Activated CD4-positive, alpha-beta T cell treated with anti-CD3 and anti-CD28 coated beads, Interleukin-2, amount 50 U/mL, for 1 hour (primary cell): ENCODE measurements at places on chromosomes 13 and 19.

DNA sequence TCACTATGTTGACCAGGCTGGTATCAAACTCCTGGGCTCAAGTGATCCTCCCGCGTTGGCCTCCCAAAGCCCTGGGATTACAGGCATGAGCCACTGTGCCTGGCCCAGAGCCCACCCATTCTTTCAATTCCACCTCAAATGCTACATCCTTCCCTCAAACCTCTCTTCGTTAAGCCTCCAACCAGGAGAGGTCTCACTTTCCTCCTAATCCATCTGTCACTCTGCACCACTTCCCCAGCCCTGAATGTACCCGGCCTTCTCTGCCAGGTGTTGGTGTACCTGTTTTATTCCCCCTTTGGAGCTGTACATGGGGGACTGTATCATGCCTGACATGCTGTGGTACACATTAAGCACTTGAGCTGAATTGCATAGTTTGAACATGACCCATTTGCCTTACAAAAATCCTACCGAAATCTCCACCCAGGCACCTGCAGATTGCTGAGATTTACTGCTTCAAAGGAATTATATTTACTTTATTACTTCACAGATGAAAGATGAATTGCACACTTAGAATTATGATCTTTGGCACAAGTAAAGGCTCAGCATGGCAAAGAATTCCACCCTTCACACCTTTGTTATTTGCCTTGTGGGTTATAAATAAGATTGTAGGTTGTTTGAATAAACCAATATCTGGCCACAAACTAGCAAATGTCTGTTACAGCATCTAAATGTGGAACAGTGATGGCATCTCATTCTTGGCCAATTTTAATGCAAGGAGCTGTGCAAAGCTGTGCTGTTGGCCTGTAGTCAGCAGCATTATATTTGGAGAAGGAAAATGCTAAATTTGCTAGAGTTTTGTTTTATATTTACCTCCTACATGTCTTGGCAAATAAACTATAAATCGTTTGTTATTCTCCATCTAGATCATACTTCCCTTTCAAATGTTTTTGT lies 15.6 kb upstream of the WASF3 start:
- no peak for DNase-seq

DNA sequence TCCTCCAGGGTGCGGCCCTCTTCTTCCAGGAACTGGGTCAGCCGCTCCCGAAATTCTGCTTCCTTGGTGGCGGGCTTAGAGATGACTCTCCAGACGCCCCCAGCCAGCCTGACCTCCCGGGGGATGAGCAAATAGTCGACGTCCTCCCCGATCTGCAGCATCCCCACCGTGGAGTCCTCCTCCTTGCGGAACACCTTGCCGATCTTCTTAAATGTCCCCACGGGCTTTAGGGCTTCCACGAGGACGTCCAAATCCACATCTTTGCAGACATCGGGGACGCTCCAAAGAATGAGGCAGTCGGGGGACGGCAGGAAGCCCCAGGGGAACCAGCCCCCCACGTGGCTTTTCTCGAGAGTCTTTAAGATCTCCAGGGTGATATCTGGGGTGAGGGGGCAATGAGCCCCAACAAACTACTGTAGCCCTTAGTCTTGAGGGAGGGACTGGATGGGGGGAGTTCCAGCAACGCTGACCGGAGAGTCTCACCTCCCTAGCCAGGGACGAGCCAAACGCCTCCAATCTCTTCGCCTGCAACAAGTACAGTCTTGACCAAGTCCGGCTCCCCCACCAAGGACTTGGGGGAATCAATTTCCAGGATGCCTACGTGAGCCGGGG lies 608 bp downstream of the CCDC8 start:
- DNase-seq = no peak

- DNase-seq = no peak
Observed at GRCh38 chr13:113087923-113088690, 17.5 kb upstream of the F7 start.

DNA sequence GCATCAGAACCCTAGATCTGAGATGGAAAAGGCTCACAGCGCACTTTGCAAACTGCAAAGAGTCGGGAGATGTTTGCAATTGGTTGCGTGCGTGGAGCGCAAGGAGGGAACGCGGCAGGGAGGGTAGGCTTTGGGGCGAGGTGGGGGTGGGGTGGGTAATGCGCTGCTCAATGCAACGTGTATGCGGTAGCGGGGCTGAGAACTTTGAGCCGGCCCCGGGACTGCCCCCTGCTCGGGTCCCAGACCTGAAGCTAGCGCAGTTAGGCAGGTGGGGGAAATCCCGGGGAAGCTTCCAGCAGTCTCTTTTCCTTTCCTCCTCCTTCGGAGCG lies 971 bp downstream of the FOSB start:
- DNase-seq = no peak

DNA sequence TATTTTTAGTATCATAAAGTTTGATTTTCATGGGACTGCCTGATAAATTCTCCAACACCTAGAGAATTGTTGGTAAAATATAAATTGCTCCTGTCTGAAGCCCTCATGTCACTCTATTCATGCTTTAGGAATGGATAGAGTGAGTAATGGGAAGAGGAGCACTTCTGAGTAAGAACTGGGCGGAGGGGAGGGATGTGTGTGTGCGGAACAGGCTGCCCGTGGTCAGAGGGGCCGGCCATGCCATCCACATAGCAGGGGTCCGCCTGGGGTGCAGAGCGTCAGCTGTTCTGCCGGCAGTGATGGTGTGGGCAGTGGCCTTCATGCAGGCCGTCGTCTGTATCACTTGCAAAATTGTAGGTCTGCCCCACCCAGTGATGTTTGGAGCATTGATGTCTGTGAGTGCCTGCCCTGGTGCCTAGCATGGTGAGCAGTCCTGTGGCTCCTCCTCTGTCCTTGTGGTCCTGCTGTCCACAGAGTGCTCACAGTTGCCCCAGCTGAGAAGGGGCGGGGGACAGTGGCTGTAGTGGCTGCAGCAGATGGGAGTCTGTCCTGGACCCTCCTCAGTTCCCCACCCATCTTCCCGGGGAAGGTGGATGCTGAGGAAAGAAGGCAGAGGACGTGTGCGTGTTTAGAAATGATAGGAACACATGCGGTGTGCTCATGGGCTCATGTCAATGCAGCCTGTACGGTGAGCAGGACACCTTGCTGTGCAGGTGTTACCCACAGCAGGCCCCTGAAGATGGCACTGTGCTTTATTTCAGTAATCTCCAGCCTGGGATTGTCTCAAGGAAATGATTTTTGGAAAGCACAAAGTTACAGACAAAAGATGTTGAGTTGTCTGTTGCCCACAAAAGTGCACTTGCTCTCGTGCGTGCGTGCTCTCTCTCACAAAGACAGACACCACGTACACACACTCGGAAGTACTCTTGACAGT lies 49.4 kb upstream of the TEX29 start:
- no peak for DNase-seq

DNA sequence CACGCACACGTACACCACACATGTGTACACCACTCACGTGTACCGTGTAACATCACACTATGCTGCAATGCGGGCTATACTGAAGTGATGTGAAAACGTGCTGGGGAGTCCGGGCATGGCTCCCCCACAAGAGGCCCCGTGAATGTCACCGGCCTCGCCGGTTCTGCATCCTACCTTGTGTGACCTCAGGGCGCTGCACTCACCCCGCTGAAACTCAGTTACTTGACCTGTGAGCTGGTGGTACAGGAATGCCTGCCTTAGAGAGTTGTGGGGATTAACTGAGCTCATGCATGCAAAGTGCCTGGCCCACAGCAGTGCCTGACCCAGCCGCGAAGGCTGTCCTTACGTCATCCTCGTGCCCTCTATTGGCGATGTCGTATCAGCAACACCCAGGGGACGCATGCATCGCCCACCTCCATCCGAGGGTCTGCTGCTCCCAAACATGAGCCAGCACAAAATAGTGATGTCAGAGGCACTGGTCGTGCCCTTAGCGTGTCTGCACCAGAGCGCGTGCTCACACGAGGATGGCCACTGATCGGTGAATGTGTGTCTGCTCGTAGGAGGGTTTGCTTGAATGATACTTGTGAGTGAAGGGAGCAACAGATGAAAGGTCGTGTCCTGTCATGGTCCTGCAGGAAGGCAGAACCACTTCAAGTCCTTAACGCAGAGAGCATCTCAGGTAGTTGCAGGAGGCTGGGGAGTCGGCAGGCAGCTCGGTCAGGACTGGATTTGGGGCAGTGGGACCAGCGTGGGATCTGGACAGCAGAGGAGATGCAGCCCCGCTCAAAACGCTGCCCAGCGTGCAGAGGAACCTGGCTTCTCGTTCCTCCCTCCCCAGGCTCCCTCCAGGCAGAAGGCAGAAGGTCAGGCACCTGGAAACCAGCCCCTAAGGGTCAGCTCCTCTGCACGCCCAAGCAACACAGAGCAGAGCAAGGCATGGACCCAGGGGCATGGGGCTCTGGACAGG lies 126.2 kb upstream of the SPACA7 start:
- no peak for DNase-seq

- DNase-seq = no peak
Observed at GRCh38 chr19:33186431-33187182, 7.5 kb upstream of the LRP3 start.

GRCh38 chr13:67367399-67367798 lies 137.3 kb upstream of the PCDH9 start:
- DNase-seq = no peak

DNA sequence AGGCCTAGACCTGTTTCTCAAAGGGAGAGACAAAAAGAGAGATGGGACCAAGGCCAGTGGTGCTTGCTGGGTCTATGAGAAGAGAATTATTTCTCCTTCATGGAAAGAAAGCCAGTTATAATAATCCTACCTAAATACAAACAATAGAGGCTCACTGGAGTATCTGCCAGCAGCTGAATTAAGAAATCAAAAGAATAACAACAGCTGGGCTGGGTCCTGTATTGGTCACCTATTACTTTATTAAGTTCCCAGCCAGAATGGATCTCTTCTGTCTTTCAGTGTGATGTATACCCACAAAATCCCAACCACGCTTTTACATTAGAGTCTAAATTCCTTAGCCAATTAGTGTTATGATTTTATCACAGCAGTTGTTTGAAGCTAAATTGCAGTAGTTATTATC lies 297.8 kb upstream of the DACH1 start:
- no peak for DNase-seq

GRCh38 chr19:294341-294945 lies 3.2 kb upstream of the PLPP2 start:
- no peak for DNase-seq

- no peak for DNase-seq
Observed at GRCh38 chr19:377801-378581, 31.0 kb downstream of the C2CD4C start.

- DNase-seq = no peak
Observed at GRCh38 chr19:46607448-46607841, 6.3 kb downstream of the CALM3 start.

DNA sequence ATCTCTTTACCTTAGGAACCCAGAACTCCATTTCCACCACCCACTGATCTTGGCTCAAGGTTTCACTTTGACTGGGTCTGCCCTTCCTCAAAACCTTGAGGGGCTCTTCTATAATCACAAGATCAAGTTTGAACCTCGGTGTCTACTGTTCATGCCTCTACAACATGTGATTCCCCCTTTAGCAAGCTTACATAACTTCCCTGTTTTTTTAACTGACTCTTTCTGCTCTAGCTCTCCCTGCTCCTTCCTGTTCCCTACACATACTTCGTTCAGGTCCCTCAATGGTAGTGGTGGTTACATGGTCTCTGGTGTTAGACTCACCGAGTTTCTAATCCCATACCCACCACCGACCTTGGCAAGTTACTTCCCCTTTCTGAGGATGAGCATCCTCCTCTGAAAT lies 26.7 kb downstream of the CEACAM8 start:
- no peak for DNase-seq

DNA sequence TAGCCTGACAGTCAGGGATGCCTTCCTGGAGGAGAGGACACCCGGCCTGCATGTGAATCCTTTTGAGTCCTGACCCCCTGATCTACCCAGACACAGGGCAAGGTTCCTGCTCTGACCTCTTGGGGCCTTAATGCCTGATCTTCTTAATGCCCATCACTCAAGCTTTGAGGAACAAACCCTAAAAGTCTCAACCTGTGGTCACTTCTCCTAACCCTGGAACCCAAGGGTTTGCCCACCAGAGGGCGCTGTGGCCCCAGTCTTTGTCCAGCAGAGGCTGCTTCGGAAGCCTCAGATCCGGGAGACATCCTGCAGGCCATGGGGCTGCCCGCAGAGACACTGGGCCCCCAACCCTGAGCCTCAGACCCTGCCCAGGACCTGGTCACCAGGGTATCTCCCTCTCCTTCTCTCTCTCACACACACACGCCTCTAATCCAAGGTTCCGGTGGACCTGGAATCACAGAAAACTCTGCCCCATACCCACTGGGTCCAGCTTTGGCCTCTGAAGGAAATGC lies 9.8 kb upstream of the DPF1 start:
- peak; percentile 76 for DNase-seq

GRCh38 chr13:49113526-49114286 lies 106.4 kb upstream of the MLNR start:
- no peak for DNase-seq

GRCh38 chr13:41052441-41052840 lies 8.9 kb upstream of the WBP4 start:
- DNase-seq = no peak

GRCh38 chr19:10074153-10074552 lies 12.0 kb upstream of the SHFL start:
- peak; percentile 34 for DNase-seq

- DNase-seq = no peak
Observed at GRCh38 chr13:51357928-51358595, 18.6 kb downstream of the SERPINE3 start.
